Pulmonary artery endothelial cell (primary cell): ENCODE measurements at places on chromosomes 11 and 22.

- DNase-seq = no peak
These were observed 8.2 kb downstream of the CDC42EP1 start for GRCh38 chr22:37568448-37569008.

- no peak for DNase-seq
These were observed 328.2 kb upstream of the NCAM1 start for GRCh38 chr11:112632866-112633505.

DNA sequence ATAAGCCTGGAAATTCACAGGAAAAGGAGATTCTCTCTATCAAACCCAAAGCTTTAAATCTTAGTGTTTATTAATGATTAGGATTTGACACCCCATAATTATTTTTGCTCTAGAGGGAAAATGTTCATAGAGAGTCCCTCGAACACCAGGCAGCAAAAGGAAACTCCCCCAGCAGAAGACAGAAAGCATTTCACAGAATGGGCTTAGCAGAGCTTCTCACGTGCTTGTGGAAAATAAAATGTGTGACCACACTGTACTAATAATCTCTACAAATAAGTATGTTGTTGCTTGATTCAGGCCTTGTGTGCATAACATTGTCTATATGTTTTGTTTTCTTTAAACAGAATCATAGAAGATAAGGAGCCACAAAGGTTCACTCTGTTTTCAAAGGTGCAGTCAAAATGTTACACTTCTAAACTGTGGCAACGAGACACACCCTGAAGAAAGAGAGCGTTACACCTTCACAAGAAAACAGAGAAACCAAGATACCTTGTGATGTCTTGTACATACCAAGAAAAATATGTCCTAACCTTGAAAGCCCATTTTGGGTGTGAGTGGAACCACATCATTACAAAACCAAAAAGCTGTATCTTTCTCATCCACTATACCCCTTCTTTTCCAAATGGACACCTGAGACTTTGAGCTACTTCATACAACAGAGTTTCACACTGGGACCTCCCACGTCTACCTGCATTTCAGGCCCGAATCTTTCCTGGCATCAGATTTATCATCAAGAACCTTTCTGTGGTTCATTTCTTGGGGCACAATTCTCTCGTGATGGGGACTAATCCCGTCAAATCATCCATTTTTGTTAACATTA, 282.5 kb downstream of the ETS1 start:
- no peak for DNase-seq

GRCh38 chr11:7668911-7669310, 4.4 kb downstream of the CYB5R2 start:
- no peak for DNase-seq

DNA sequence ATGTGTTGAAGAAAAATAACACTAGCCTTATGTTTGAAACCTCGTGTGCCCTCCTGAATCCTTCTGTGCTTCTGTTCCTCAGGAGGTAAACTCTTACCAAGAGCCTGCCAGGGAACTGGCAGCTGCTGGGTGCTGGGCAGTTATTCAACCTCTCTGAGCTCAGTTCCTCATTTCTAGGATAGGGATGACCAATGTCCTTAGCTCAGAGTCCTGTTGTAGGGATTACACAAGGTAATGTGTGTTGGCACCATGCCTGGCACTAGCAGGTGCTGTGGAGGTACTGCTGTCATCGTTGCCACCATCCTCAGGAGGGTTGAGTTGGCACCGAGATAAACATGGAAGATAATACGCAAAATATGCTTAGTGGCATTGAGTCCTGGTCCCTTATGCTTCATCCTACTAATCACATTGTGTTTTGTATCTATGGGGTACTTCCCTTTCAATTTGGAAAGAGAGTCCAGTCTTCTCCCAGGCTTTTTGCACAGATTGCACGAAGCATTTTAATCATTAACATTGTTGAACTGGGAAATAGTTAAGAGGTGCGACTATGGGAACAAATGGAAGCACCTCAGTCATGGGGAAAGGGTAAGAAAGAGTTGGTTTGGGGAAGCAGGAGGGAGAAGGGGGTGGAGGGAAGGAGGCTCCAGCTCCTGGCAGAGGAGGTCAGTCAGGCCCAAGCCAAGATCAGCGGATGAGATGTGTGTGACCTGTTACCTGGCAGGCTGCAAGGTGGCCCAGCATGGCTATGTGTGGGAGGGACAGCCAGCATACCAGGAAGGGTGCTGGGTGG, 56.7 kb downstream of the CABIN1 start:
- no peak for DNase-seq

DNA sequence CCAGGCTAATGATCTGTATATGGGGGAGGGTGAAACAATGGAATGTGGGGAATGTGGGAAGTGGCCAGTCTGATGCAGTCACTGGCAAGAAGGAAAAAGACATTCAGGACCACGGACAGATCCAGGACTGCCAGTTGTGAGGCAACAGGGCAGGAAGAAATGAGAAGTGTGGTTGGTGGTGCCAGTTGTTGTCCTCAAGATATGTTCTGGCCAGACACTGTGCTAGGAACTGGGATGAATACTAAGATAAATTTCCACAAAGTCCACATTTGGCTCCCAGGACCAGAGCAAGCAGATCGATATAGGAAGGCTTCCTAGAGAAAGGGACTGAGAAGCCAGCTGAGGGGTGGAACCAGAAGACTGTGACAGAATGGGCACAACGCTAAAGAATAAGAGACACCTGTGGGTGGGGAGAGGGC, 6.8 kb upstream of the TPBGL start:
- DNase-seq = peak; percentile 44

- DNase-seq = no peak
These were observed 139.7 kb upstream of the TEAD1 start for GRCh38 chr11:12534549-12534948.

DNA sequence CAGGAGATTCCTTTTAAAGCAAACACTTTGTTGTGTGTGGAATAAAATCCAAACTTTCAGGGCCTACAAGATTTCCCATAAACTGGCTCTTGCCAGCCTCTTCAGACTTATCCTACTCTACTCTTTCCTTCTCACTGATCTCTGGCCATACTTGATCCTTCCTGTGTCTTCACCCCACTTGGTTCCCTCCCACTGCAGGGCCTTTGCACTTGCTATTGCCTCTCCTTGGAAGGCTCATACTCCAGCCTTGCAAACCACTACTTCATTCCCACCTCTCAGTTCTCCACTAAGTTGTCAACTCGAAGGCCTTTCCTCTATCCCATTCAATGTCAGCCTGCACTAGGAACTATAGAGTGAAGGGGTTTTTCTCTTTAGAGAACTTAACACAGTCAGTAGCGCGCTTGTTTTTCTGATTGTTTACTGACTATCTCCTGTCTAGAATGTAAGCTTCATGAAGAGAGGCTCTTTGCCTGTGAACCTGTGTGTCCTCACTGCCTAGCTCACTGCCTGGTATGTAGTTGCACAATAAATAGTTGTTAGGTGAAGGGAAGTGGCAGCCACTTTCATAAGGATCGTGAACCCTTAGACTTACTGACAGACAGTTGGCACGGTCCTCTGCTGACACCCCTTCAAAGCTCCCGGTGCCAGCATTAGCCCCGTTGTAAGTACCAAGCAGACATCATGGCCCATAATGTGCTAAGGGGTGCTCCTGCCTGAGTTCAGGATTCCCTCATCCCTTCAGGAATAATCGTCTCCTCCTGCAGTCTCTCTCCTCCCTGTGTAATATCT, 833 bp upstream of the ME3 start:
- DNase-seq = no peak

GRCh38 chr11:125551835-125552342, 17.4 kb upstream of the EI24 start:
- DNase-seq = no peak

DNA sequence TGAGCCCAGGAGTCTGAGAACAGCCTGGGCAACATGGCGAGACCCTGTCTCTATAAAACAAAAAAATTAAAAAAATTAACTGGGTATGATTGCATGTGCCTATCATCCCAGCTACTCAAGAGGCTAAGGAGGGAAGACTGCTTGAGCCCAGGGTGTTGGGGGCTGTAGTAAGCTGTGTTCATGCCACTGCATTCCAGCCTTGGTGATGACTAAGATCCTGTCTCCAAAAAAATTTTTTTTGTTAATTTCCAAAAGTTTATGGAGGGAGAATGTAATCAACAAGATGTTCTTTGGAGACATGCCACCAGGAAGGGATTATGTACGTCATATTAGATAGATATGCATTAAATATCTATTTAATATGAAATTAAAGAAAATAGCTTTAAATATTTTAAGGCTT, 267.5 kb downstream of the SBF2 start:
- peak; percentile 22 for DNase-seq

DNA sequence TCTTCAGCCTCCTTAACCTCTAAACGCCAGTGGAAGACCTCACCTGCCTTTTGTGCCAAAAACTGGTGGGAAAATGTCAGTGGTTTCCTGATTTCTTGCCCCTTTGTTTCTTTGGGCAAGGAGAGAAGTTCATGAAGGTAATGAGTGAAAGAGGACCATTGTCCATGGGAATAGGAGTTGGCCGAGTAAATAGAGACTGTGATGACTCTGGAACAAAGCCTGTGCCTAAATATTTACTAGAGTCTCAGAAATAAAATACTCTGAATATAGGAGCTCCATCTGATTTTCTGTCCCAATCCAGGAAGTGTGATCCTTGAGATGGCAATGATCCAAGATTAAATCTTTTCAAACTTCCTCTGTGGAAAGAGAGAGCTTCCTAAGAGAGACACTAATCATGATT, 12.0 kb downstream of the SLC5A1 start:
- no peak for DNase-seq

GRCh38 chr11:120271672-120272071, 31.7 kb downstream of the POU2F3 start:
- no peak for DNase-seq
